Activated T-cell treated with anti-CD3 and anti-CD28 coated beads for 1 hour (primary cell): ENCODE measurements at places on chromosomes 5 and 9.
A peak's percentile ranks its signal among the peaks of the same experiment; 100 is the strongest.

- DNase-seq: no peak
Observed at GRCh38 chr5:177509381-177509951, at the start of gene DOK3. Gene DOK3 (minus strand): TSS chr5:177509826. CDS start chr5:177509540, 286 bp downstream.

DNA sequence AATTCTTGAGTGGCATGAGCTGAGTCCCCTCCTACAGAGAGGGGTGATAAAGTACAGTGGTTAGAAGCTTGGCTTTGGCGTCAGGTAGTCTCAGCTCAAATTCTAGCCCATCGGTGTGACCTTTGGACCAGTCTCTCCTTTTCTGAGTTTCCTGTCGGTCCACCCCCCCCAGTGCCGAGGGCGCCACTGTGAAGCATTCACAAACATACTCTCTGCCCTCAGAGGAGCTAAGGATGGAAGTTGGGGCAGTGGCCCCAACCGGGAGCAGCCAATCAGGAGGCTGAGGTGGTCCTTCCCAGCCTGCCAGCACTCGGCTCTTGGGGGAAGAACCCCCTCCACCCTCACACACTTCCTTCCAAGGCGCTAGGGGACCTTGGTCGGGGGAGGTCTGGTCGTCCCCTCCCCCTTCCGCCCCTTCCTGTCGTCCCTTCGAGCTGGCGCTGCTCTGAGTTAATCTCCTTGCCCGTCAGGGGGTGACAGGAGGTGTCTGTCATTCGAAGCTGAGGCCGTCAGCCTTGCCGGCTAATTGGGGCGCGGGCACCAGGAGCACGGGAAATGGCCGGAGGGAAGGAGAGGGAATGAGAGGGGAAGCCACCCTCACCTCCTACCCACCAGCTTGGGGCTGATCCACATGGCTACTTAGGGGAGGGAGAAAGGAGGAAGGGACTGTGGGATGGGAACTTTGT, 53.0 kb downstream of the CXXC5 start:
- DNase-seq: no peak

GRCh38 chr5:40134883-40135520, 544.7 kb upstream of the PTGER4 start:
- no peak for DNase-seq

DNA sequence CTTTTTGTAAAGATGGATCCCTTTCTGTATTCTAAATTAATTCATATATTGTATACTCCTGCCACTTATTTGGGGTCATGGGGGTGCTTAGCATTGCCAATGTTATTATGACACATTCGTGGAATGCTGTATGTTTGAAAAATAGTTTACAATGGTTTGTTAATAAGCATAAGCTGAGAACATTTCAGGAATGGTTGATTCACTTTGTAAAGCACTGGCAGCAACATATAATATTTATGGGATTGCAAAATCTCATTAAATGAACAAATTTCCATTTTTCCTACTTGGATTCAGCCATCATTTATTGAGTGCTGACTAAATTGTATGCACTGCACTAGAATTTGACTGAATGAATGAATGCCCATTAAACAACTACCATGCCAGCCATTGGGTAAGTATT, 215.2 kb upstream of the KLF4 start:
- no peak for DNase-seq

DNA sequence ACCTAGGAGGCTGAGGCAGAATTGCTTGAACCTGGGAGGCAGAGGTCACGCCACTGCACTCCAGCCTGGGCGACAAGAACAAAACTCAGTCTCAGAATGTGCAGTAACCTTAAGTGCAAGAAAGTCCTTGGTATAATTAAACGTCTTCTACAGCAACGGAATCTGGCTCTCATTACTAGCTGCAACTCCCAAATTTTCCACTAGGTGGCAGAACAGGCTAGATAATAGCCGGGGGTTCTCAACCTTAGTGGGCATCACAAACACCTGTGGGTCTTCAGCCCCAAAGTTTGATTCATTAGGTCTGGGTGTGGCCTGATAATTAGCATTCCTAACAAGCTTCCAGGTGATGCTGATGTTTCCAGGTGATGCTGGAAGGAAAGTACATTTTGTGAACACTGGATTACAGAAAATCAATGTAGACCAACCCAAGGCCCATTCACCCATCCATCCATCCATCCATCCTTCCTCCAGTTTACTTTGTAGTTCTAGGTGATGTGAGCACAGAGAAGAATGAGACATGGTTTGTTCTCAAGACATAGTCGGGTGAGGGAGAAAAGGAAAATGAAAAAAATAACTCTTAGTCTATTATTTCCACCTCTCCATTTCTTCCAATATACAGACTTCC, 37.3 kb downstream of the FBXW2 start:
- peak; percentile 62 for DNase-seq

DNA sequence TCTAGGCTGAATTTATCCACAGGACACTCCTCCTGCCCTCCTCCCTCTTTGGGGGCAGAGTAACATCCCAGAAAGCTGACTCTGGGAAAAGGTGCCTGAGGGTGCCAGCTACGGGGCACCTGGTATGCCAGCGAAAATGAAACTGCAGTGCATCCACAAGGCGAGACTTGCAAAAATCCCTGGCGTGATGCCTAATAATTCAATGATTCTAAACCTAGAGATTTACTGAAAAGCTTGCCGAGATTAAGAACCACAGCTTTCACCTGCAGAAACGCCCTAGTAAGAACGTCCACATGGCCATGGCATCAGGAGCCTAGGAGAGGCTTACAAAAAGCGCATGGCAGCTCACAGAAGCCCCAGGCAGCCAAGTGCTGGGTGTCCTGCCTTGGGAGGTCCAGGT, 20.9 kb downstream of the CCNJL start:
- no peak for DNase-seq

DNA sequence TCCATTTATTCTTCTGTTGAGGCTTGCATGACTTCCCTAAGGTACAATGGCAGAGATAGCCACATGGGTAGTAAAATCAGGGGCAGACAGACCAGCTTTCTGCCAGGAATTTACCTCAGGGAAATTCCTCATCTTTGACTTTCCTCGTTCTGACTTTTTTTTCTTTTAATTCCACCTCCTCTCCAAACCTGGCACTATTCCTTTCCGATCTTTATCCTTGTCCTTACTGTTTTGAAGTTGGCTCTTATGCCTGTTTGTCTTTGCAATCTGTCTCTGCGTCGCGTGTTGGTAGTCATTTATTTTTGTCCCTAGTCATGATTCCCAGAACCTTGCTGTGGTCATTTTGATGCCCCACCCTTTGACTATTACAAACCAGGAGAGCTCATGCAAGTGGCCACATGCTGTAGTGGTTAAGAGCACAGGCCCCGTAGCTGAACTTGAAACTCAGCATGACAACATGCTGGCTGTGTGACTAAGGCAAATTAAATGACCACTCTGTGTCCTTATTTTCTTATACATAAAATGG, 19.0 kb downstream of the TMC1 start:
- DNase-seq: no peak

- no peak for DNase-seq
Observed at GRCh38 chr5:64788156-64788555, 19.4 kb downstream of the CWC27 start.

- no peak for DNase-seq
Observed at GRCh38 chr9:33868440-33868973, 51.5 kb downstream of the UBE2R2 start.

DNA sequence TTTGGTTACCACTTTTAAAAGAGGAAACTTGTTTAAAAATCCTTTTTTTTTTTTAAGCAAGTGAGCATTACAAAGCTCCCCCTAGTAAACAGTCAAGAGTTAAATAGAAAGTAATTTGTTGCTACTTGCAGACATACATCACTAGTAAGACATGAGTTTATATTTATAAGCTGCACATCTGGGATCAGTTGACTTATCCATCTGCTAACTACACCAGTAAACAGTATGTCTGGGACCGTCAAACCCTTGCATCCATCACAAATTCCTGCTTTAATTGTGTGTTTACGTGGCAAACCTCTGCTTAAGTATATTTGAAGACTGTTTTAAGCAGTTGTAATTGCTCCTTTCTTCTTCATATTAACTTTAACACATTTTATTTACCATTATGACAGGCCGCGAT, 146.8 kb downstream of the EBF1 start:
- no peak for DNase-seq

DNA sequence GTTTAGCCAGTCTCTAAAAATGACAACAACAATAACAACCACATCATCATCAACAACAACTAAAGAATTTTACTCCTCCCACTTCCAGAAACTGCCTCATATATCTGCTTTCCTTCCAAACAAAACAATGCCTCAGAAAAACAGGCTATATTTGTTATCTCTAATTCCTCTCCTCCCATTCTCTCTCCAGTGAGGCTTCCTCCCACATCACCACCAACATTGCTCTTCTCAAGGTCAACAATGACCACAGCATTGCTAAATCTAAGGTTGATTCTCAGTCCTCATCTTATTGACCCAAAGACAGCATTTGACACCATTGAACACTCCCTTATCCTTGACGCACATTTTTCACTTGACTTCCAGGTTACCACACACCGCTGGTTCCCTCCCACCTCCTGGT, 38.1 kb upstream of the PRUNE2 start:
- DNase-seq: no peak

- DNase-seq: no peak
Observed at GRCh38 chr9:104448036-104448435, 56.0 kb upstream of the OR13F1 start.

- DNase-seq: no peak
Observed at GRCh38 chr5:39427229-39427628, 2.4 kb upstream of the DAB2 start.

GRCh38 chr5:77912721-77913120, 136.6 kb upstream of the TBCA start:
- DNase-seq: no peak

- no peak for DNase-seq
Observed at GRCh38 chr5:57724836-57725235, 242.2 kb upstream of the ACTBL2 start.

- DNase-seq: no peak
Observed at GRCh38 chr5:114192108-114192507, 169.8 kb upstream of the KCNN2 start.

- DNase-seq: no peak
Observed at GRCh38 chr9:99040251-99040900, 64.5 kb upstream of the TGFBR1 start.

- no peak for DNase-seq
Observed at GRCh38 chr5:157352756-157353340, 86.9 kb downstream of the CYFIP2 start.

- no peak for DNase-seq
Observed at GRCh38 chr9:96122282-96122681, 179.7 kb downstream of the HSD17B3 start.

GRCh38 chr5:99724732-99725290, 796.0 kb upstream of the CHD1 start:
- no peak for DNase-seq

GRCh38 chr9:99031319-99031718, 73.6 kb upstream of the TGFBR1 start:
- DNase-seq: no peak

DNA sequence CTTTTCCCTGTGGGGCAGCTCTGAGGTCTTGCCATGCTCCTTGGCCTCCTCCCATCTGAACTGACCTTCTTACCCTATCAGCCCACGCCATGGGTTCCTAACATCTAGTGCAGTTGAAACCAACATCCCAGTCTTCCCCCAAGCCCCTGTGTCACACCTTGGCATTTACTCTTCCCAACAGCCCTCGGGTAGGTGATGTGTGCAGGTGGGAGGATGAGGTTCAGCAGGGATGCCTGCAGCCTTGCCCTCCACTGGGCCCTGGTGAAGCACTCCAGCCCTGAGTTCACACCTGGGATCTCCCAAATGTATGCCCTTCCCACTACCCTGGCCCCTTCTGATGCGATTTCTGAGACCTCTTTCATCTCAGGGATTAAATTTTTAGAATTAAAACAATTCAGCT, 15.5 kb downstream of the IRX2 start:
- DNase-seq: no peak

- no peak for DNase-seq
Observed at GRCh38 chr5:180137401-180138213, 66.0 kb upstream of the RNF130 start.

DNA sequence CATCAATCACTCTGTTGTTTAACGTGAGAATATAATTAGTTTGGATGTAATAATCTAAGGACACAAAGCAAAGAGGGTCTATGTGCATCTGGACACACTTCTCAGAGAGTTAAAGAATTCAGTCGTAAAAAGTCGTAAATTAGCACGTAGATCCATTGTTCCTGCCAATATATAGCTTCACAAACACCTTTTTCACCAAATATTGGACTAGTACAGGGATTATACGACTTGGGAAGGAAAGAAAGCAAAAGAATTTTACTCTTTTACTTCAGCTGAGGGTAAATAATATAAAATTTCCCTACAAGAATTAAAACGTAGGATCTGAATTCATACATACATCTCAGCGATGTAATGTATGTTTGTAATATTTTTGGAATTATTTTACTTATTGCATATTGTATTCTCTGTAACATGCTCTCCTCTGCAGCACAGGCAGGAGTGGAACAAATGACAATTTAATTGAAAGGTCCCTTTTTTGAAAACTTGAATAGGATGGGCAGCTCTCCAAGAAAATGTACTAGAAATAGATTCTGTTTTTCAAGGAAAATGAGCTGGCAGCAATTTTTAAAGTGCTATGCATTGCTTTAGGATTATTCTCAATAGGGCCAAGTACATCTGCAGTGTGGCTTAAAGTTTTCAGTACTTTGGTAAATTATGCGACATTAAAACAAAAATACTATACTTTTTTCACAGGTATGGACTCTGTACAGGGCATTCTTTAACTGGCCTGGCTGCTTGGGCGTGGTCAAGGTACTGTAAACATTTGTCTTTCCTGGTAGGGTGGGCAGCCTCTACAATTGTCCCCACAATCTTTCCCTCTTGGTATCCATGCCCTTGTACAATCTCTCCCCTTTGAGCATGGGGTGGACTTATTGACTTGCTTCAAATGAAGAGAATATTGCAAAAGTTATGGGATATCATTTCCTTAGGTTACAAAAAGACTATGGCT, 39.7 kb upstream of the HSD17B4 start:
- DNase-seq: no peak

DNA sequence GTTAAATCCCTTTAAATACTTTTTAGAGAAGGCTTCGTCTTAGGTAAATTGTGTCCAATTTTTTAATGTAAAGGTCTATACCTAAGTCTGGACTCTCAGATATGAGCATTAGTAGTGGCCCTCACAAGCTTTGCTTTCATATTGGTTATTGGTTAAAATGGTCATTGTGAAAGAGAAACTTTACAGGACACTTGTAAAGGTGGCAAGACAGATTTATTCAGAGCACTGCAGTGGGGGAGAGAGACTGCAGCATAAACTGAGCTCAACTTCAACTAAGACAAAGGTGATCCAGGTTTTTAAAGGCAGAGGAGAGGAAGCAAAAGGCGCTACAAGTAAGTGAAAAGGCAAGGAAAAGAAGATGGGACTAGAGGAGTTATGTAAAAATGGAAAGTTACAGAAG, 157.7 kb downstream of the PARP8 start:
- no peak for DNase-seq
